ENCODE measurements at places on chromosomes 6 and 20.

DNA sequence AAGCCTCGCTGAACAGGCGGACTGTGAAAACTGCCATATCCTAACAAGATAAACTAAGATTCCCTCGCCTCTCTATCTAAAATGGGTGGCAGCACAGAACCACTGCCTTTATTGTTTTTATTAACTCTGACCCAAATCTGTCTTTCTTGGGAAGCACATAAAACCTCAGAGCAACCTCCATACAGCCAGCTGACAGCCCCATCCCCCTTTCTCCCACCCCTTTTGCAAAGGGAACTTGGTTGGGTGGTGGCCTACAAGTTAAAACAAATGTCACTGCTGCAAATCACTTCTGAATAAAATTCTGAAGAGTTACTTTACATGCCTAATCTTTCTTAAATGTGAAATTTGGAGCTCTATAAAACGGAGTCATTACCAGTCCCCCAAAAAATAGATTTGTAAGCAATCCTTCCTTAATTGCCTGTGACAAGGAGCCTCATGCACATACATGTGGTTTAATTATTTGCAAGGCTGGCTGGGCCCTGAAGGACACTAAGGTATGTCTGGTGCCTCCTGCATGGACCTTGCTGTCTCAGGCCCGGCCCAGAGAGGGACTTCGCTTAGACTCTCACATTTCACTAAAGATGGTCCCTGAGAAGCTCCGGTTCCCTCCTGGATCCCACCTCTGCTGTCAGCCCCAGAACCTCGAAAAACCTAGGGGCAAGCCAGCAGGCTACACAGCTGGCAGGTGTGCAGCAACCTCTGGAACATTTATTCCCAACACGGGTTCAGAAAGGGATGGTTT lies 21.7 kb downstream of the PXDC1 start:
- no peak for DNase-seq

DNA sequence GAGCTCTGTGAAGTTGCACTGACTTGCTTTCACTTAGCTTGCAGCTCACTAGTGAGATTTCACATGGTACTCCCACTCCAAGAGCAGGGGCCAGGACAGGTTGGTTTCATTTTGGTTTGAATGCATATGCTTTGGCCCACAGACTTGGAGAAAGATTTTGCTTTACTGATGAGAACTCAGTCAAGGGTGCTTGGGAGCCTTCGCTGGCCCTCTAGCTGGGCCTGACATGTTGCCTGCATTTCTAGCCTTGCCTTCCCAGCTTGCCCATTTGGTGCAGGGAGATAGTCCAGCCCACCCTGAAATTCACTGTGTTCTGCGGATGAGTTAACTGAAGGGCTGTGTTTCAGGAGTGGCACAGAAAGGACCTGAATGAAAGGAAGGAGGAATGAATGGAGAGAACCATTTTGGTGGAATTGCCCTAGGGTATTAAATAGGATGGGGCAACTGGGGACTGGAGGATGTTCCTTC lies 1.9 kb downstream of the SGK1 start:
- DNase-seq = no peak

GRCh38 chr6:116611056-116611455 lies 5.2 kb upstream of the RSPH4A start:
- no peak for DNase-seq

DNA sequence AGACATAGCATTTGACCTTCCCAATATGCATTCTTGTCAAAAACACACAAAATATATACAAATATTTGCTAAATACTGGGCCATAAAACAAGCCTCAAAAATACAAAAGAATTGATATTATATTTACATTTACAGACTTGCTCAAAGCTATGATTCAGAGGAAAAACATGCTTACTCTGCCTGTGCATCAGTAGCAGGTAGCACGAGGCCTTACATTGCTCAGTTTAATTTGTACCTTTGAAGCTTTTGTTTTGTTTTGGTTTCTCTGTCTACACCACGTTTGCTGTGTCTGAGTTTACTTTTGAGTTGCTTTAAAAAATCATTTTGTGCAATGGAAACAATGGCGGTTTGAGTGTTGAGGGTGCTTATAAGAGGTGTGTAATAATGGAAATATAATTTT lies 99.3 kb downstream of the PHF3 start:
- DNase-seq = no peak

- DNase-seq = no peak
Observed at GRCh38 chr6:66865771-66866170, 1158.7 kb upstream of the EYS start.

GRCh38 chr6:63442870-63443269 lies 123.1 kb upstream of the LGSN start:
- no peak for DNase-seq

- DNase-seq = no peak
Observed at GRCh38 chr6:82259389-82259788, 11.8 kb upstream of the IBTK start.

GRCh38 chr6:145656128-145656527 lies 79.2 kb downstream of the EPM2A start:
- no peak for DNase-seq

- DNase-seq = no peak
Observed at GRCh38 chr6:108437821-108438220, 122.9 kb upstream of the FOXO3 start.

- DNase-seq = no peak
Observed at GRCh38 chr20:19991308-19991707, 25.9 kb upstream of the NAA20 start.

GRCh38 chr6:13273931-13274706 lies 54.2 kb downstream of the TBC1D7 start:
- no peak for DNase-seq

GRCh38 chr20:37471741-37472235 lies 49.3 kb upstream of the NNAT start:
- no peak for DNase-seq

- DNase-seq = no peak
Observed at GRCh38 chr6:1263039-1263849, 48.7 kb upstream of the FOXQ1 start.
